Central memory CD4-positive, alpha-beta T cell (primary cell): ENCODE measurements at places on chromosomes 6 and 20.

- no peak for DNase-seq
These were observed 885 bp upstream of the GZF1 start for GRCh38 chr20:23361119-23361475.

DNA sequence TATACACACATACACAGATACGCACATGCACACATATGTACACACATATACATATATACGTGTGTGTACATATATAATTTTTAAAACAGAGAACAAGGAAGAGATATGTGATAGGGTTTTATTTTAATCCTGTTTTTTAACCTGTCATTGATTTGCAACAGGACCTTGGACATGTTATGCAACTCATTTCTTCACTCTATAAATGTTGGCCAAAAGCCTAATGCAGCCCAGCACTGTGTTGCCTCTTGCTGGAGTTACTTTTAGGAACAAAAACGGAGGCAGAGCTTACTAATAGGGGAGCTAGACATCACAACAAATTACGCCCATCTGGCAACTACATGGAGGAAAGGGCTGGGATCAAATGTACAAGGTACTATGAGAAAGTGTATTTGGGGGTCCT, 179.9 kb upstream of the TAB2 start:
- no peak for DNase-seq

DNA sequence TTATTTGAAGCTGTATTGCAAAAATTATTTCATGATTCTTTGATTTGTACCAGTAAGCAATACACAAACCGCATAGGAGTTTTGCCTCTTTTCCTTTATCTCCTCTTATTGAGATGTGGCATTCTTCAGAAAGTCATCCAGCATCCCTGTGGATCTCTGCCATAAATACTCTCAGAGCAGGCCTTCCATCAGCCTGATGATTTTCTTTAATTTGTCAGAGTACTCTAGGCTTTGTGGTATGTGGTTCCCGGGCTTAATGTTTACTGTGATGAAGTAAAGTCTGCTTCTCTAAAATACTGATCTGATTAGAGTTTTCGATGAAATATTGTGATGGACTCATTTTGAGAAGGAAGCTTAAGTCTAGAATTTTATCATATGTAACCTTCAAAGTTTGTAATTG, 31.1 kb upstream of the SLC35D3 start:
- no peak for DNase-seq

- no peak for DNase-seq
These were observed 31.9 kb downstream of the GMPR start for GRCh38 chr6:16270178-16270794.

DNA sequence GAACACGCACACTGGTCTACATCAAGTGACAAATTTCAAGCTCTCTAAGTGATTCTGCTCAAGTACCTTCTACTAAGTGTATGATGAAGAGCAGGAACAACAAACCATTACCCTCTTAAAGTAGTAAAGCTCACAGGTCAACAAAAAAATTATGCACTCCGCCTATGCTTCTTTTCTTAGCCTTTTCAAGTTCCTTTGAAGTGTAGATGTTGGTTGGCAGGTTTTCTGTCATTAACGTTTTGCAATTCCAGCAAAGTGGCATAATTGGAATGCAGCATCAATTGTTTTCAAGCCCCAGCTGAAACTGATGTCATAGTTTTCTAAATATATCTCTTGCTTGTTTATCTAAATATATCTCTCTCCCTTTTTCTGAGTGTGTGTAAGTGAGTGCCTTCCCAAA, 396.9 kb upstream of the EYS start:
- no peak for DNase-seq

DNA sequence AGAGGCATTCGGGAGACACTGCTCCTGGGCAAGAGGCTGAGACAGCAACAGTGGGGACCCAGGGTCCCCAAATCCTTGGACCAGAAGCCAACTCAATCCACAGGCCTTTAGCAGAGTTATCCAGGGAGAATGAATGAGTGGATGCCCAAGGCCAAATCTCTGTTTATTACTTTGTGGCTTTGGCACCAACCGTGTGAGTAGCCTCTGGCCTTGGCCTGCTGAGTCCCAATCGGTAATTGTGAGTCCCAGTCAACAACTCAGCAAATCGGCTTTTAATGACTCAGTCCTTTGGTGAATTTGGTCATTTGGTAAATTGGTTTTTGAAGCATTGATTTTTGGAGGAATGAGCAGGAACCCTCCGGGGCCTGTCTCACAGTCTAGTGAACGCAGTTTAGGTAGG, 29.1 kb upstream of the ECI2 start:
- DNase-seq = no peak

DNA sequence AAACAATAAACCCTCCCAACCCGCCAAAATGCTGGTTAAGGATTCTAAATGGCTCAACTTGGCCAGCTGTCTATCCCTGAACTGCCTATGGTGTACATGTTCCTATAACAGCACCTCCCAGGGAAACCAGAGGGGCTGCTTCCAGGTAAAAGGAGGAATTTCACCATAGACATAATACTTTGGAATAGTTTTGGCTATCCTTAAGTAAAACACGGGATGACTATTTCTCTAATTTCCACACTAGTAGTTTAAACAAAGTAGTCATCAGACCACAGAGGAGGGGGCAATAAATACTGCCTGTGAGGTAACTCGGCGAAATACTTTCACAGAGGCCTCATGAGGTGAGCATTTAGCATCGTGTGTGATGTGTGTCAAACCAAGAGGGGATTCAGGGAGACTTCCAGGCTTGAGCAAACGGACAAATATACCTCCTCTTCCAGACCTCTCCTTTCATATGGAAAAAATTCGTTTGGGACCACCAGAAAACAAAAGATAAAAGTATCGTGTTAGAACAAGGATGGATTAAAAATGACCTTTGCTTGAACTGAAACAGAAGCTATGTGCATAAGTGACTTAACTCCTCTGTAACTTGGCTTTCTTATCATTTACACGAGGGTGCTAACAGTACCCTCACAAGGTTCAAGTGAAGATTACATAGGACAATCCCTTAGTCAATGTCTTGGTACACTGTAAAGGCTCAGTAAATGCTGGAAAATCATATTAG, 1.0 kb upstream of the XRN2 start:
- DNase-seq = no peak

DNA sequence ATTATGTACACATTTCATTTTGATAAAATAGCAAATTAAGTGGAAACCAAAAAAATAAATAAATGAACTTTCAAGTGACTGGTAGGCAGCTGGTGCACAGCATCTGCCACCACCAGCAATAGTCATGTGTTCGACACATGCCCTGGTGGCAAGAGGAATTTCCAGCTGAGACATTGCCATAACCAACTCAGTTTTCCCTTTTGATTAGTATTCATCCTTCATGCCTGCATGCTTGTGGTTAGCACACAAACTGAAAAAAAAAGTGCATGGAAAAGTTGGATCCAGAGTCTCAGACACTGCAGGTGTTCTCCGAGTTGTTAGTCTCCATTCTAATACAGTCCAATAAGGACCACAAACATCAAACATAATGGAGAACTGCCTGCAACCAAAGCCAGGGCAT, 156.0 kb upstream of the SOX4 start:
- no peak for DNase-seq

GRCh38 chr6:156864557-156864956, 87.4 kb downstream of the ARID1B start:
- no peak for DNase-seq

GRCh38 chr6:17842934-17843821, 136.5 kb upstream of the NUP153 start:
- no peak for DNase-seq

- no peak for DNase-seq
These were observed 25.9 kb upstream of the EPB41L1 start for GRCh38 chr20:36128463-36129159.

DNA sequence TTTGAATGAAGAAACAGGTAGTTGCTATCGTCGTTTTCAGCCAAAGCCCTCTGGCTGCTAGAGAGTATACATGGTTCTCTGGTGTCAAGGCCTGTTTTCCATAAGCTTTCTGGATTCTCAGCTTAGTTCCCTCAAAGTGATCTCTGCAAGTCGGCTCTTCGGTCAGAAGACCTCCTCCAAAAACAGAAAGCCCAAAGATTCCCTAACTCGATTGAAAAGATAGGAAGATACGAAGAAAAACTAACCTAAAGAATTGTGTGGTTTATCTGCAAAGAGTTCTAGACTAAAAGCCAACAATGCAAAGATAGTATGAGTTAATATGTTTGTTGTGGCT, 545 bp upstream of the ASCC3 start:
- DNase-seq = peak; percentile 3

- DNase-seq = peak; percentile 9
These were observed 2.7 kb upstream of the MYT1 start for GRCh38 chr20:64161356-64162238.

- DNase-seq = no peak
These were observed 24.5 kb downstream of the ARFGEF2 start for GRCh38 chr20:48945840-48946514.

DNA sequence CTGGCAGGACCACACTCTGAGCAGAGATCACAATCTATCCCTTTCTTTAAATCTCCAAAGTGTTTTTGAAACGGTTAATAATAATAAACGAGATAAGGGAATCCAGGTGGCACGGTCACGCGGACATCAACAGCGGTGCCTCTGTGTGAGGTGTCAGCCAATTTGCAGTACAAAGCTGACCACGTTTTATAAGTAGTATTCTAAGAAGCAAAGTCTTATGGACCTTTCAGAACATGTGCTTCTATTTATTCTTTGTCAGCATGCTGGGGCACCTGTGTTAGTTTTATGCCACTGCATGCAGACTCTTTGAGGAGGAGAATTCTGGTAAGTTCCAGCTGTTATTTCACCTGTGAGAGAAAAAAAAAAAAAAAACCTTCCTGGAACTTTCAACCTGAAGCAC, 39.0 kb upstream of the EXOC2 start:
- no peak for DNase-seq

DNA sequence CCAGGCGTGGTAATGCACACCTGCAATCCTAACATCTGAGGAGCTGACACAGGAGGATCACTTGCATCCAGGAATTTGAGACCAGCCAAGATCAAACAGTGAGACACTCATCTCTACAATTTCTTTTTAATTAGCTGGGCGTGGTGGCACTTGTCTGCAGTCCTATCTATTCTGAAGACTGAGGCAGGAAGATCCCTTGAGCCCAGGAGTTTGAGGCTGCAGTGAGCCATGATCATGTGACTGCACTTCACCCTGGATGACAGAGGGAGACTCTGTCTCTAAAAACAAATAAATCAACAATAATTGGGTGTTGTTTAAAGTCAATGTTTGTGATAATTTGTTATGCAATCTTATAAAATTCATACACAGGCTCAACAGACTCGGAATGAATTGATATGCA, 18.0 kb upstream of the HLA-A start:
- DNase-seq = no peak

- peak; percentile 78 for DNase-seq
These were observed 6.8 kb upstream of the MICA start for GRCh38 chr6:31396422-31397152.

DNA sequence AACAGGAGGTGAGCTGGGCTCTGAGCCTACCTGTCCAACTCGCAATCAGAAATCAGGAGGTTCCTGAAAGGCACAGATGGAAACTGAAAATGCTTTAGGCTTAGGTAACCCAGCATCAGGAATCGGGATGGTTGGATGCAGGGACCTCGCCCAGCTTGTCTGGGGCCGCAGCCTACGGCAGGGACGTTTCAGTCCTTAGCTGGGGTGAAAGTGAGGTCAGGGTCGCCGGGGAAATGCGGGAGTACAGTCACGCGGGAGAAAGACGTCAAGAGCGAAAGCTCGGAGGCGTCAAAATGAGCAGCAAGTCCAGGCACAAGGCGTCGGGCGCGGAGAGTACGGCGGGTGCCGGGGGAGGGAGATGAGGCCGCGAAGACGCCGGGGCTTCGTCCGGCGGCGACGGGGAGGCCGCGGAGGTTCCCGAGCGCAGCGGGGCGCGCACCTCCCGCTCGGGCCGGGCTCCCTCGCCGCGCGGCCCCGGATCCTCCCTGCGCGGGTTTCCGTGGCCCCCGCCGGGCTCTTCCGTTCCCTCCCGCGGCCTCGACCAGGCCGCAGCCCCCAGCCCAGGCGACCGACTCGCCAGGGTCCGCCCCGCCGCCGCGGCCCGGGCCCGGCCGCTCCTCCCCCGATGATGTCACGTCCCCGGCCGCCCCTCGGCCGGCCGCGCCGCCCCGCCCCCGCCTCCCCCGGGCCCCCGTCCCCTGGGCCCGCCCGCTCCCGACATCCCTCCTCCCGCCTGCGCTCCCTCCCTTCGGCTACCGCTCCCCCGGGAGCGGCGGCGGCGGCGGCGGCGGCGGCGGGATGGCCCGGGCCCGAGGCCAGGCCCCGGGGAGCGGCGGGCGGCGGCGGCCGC, at the start of gene EBF4:
Gene EBF4, plus strand, starts transcription at position 745 of the 850 bp plus-strand sequence. CDS start 866 bp downstream, outside the sequence.
- DNase-seq = peak; percentile 19

DNA sequence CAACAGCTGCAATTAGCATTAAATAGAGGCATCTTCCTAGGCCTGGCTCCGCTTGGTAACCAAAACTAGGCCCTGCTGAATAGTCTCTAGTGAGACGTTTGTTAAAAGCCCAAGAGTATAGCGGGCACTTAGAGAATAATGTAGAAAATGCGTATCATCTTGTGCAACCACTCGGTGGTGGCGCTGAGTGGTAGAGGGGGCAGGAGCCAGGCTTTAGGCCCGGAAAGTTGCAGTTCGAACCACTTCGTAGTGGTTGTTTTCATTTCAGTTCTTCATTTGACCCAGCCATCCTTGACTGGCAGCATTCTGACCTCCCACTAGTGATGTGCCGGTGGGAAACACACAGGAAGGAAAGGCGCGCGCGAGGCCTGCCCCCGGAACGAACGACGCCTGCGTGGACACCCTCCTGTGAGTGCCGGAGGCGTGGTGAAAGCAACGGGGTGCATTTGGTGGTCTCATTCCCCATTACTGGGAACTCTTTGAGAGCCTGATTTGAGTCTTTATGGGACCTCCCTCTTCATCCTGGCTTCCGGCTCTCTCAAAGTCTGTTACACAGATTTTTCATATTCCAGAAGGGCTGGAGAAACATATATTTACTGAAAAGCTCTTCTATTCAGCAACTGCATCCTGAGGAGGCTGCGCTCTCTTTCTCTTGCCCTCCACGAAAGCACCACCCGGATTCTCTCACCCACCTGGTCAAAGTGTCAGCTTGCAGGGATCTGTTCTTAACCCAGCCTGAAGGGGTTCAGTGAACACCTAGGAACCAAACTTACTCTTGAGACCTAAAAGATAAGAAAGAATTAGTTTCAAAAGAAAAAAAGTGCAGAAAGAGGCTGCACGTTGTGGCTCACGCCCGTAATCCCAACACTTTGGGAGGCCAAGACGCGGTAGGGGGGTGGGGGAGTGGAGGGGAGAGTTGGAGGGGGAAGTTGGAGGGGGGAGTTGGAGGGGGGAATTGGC, 18.2 kb downstream of the GPX5 start:
- DNase-seq = no peak

GRCh38 chr6:111032484-111033140, 50.8 kb downstream of the RPF2 start:
- DNase-seq = no peak

GRCh38 chr6:106199998-106200397, 113.9 kb downstream of the PRDM1 start:
- DNase-seq = no peak
